Left lung (tissue), 14 donors: ENCODE measurements at places on chromosomes 16 and 17. TPM values are rescaled to one million over a fixed set of nuclear protein-coding genes. Genes with fewer than 3 reads are reported as not detected.

DNA sequence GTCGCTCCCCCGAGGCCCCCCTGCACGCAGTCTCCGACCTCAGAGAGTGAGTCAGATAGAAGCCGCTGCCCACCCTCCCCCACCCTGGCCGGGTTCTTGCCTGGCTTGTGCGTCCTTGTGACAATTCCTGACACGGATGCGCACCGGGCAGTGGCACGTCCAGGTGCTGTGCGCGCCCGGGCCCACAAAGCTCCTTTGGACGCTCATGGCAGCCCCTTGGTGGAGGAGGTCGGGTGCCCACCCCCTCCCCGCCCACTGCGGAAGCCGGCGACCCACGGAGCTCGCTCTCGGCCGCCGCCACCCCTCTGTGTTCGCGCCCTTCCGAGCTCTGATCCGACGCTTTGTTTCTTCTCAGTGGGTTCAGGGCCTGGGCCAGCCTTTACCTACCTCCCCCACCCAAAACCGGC, 662 bp upstream of the TUBB3 start:
- DNase-seq: peak; percentile 88
- H3K36me3 ChIP-seq: no peaks in the 10 kb centered on the region
- H3K4me1 ChIP-seq: peaks cover 45% of the 10 kb centered on the region
- peaks cover 6% of the 10 kb centered on the region for H3K27me3 ChIP-seq

DNA sequence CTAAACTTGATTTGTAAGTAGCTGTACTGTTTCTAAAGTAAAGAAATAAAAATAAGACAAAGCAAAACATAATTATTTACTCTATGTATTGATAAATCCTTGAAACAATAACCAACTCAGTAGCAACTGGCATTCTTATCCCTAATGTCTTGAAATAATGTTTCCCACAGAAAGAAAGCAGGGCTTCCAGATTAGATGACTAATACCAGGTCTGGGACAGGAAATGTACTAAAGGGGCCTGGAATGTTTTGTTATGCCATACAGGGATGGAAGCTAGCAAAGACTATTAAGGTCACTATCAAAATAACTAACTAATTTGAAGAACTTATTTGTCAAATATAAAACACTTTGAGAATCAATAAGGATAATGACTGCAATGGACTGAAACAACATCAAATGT, 82.1 kb downstream of the CFDP1 start:
- DNase-seq: no peak
- peaks cover 3% of the 10 kb centered on the region for H3K4me1 ChIP-seq
- no peak overlapping the region for H3K4me3 ChIP-seq
- no peaks in the 10 kb centered on the region for H3K36me3 ChIP-seq
- H3K27me3 ChIP-seq: no peaks in the 10 kb centered on the region
- no peak overlapping the region for H3K27ac ChIP-seq

DNA sequence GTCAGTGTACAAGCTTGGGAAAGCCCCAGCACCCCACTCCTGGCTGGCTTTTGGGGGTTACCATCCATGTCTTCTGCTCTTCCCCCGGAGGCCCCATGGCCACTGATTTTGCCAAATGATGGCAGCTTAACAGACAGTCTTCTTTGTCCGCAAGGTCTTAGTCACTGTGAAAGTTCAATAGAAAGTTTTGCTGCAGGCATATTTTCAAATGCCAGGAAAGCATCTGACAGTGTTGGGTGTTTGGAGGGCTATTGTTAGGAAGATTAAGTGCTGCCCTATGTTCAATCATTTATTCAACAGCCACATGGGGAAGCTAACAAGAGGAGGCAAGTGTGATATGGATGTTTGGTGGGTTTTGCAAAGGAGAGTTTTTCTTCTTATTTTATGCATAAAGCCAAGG, 122.4 kb downstream of the TOX3 start:
- no peaks in the 10 kb centered on the region for H3K36me3 ChIP-seq
- no peak for DNase-seq
- no peak overlapping the region for H3K4me3 ChIP-seq
- H3K4me1 ChIP-seq: no peaks in the 10 kb centered on the region

DNA sequence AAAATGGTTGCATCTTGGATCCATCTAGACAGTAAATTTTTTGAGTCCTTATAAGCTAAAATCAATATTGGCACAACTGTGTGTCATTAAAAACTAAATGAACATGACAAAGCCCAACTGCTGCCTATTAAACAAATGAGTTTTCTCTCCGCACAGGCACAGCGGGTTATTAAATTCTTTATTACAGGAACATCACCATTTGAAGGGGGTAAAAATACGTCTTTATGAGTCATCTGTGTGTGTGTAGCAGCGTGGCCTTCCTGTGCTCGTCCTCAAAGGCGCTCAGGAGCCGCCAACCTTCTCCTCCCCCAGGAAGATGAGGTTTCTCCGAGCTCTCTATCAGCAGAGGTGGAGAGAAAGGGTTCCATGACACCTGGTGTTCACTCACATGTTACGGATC, 62.6 kb upstream of the SDK2 start:
- peaks cover 39% of the 10 kb centered on the region for H3K27me3 ChIP-seq
- no peaks in the 10 kb centered on the region for H3K36me3 ChIP-seq
- no peak for DNase-seq
- H3K4me1 ChIP-seq: no peaks in the 10 kb centered on the region
- no peak overlapping the region for H3K4me3 ChIP-seq

DNA sequence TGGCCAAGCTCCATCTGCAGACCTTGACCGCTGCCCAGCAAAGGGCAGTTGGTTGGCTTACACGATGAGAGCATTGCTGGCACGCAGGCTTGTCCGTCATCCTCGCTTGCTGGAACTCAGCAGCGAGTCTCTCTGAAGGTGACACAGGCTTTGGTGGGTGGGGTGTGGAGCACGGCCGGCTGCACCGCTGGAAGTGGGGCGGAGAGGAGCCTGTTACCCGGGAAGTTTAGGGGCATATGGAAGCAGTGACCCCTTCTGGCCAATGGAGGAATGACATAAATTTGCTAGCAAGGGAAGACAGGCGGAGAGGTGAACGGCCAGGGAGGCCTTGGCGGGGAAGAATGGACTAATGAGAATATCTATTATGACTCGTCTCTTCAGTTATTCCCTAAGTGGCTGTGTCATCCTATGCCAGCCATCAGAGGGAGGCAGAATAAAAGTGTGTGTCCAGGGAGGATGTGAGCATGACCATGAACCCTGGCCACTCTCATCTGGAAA, 65.9 kb upstream of the SDK2 start:
- H3K27ac ChIP-seq: no peak overlapping the region
- no peak overlapping the region for H3K4me3 ChIP-seq
- H3K4me1 ChIP-seq: peaks cover 6% of the 10 kb centered on the region
- H3K36me3 ChIP-seq: no peaks in the 10 kb centered on the region
- H3K27me3 ChIP-seq: peaks cover 54% of the 10 kb centered on the region
- peak; percentile 47 for DNase-seq

DNA sequence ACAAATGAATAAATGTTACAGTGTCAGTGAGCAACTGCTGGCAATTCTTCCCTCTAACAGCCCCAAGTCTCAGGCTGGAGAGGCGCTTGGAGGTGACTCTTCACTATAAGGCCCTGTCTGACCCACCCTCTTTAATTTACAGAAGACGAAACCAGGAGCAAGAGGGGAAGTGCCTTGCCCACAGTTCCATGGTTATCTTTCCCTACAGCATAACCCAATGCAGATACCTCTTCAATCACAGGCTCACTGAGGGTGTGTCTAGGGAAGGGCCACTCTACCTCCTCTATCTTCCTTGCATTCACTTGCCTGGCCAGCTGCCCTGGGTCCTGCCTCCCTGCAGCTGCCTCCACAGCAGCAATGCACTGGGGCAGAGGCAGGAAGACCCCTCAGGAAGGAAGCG, 9.6 kb upstream of the N4BP1 start:
- peak overlapping the region; percentile 81 for H3K27ac ChIP-seq
- H3K4me3 ChIP-seq: no peak overlapping the region
- H3K4me1 ChIP-seq: peaks cover 79% of the 10 kb centered on the region
- DNase-seq: no peak
- no peaks in the 10 kb centered on the region for H3K36me3 ChIP-seq

DNA sequence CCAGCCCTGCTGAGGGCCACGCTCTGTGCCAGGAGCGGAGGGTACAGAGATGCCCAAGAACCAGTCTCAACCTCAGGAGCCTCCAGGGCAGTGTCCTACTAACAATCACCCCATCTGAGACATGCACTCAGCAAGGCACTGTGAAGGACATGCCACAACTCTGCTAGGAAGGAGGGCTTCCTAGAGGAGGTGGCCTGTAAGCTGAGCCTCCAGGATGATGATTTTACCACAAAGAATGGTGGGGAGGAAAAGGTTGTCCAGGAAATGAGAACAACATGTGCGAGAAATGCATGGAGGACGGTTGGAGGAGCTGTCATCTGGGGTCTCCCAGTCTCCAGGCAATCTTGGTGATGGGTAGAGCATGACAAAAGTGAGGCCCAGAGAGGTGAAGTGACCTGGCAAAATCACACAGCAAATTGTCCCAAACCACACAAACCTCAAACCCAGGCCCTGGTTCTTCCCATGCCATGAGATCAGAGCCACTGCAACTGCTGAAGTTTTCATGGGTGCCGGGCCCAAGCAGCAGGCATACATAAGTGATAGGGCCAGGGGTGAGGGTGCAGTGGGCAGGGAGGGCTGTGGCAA, 30.5 kb downstream of the CNGB1 start:
- H3K4me1 ChIP-seq: peaks cover 5% of the 10 kb centered on the region
- no peaks in the 10 kb centered on the region for H3K36me3 ChIP-seq
- no peak overlapping the region for H3K27ac ChIP-seq
- H3K4me3 ChIP-seq: no peak overlapping the region
- DNase-seq: no peak

GRCh38 chr16:86783636-86784626, 205.6 kb downstream of the FOXL1 start:
- no peak overlapping the region for H3K4me3 ChIP-seq
- H3K27me3 ChIP-seq: no peaks in the 10 kb centered on the region
- no peak for DNase-seq
- no peaks in the 10 kb centered on the region for H3K36me3 ChIP-seq

GRCh38 chr16:85994492-85995490, 95.8 kb downstream of the IRF8 start:
- no peak overlapping the region for H3K4me3 ChIP-seq
- H3K4me1 ChIP-seq: no peaks in the 10 kb centered on the region
- H3K27me3 ChIP-seq: no peaks in the 10 kb centered on the region
- no peaks in the 10 kb centered on the region for H3K36me3 ChIP-seq

- H3K36me3 ChIP-seq: no peaks in the 10 kb centered on the region
- no peak overlapping the region for H3K27ac ChIP-seq
- H3K4me1 ChIP-seq: no peaks in the 10 kb centered on the region
- no peak for DNase-seq
- H3K27me3 ChIP-seq: peaks cover 28% of the 10 kb centered on the region
- no peak overlapping the region for H3K4me3 ChIP-seq
These were observed 26.3 kb downstream of the FOXL1 start for GRCh38 chr16:86604436-86605193.

DNA sequence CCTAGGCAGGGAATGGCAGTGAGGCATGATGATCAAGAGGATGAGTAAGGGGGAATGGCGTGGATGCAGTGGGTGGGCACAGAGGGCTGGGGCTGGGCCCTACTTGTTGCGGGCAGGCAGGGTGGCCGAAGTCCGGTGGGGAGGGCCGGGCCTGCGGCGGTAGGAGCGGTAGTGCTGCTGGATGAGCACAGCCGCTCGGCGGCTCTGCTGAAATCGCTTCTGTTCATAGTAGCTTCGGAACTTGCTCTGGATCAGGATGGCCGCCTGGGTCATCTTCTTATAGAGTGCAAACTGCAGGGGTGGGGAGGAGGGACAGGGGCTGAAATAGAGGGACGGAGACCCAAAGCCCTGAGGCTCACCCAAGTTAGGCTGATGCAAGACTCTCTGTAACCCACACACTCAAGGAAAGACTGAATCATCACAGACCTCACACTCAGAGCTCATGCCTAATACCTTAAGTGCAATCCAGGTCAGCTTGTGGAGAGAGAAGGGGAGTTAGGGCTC, 1.5 kb upstream of the SPAG7 start:
- H3K27me3 ChIP-seq: no peaks in the 10 kb centered on the region
- no peak for DNase-seq
- H3K27ac ChIP-seq: peak overlapping the region; percentile 93
- H3K36me3 ChIP-seq: peaks cover 56% of the 10 kb centered on the region
- H3K4me3 ChIP-seq: peak overlapping the region; percentile 48

DNA sequence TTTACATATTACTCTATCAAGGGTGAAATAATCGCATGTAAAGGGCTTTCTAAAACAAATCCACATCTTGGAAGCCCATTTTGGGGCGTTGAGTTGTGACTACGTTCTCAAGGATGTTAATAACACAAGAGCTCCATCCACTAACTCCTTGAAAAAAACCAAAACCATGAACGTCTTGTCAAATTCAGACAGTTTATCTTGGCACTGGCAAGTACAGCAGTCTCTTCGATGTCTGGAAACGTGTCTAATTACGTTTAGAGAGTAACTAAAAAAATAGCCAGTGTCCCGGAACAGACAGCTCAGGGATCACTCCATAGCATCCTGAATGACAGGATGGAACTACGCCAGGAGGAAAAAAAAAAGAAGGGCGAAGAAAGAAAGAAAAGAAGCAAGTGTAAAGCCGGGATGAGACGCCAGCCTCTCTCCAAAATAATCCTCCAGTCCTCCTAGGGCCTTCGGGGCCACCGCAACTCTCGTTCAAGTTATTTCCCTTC, 954 bp downstream of the MYO1D start:
- peak overlapping the region; percentile 93 for H3K27ac ChIP-seq
- DNase-seq: peak; percentile 49
- H3K27me3 ChIP-seq: peaks cover 18% of the 10 kb centered on the region
- peak overlapping the region; percentile 66 for H3K4me3 ChIP-seq
- H3K4me1 ChIP-seq: peaks cover 11% of the 10 kb centered on the region
- no peaks in the 10 kb centered on the region for H3K36me3 ChIP-seq

- no peak for DNase-seq
- no peaks in the 10 kb centered on the region for H3K36me3 ChIP-seq
- H3K4me3 ChIP-seq: no peak overlapping the region
- H3K4me1 ChIP-seq: no peaks in the 10 kb centered on the region
These were observed 145.2 kb downstream of the RBFOX3 start for GRCh38 chr17:79465681-79466025.

- H3K27ac ChIP-seq: no peak overlapping the region
- DNase-seq: no peak
- H3K27me3 ChIP-seq: no peaks in the 10 kb centered on the region
- H3K4me1 ChIP-seq: no peaks in the 10 kb centered on the region
- H3K36me3 ChIP-seq: peaks cover 79% of the 10 kb centered on the region
These were observed 7.3 kb upstream of the GFOD2 start for GRCh38 chr16:67726106-67727034.

- no peak overlapping the region for H3K4me3 ChIP-seq
- H3K36me3 ChIP-seq: peaks cover 55% of the 10 kb centered on the region
- H3K4me1 ChIP-seq: peaks cover 55% of the 10 kb centered on the region
- no peak for DNase-seq
These were observed 14.3 kb upstream of the ATP6V0C start for GRCh38 chr16:2499454-2499853.

DNA sequence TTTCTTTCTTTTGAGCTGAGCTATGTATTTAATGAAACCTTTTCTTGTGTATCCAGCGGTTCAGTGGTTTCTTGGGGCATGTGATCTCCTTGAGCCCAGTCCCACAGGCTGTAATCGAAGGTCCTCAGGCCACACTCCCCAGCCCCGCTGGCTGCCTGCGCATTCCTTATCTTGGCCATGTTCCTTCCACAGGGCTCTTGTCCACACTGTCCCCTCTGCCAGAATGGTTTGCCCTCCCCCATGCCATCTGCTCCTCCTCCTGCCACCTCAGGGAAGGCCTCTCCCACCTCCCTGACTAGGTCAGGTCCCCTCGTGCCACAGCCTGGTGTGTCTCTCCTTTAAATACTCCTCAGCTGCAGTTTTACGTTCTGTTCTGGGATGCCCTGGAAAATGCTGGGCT, 12.1 kb upstream of the NLRC5 start:
- no peaks in the 10 kb centered on the region for H3K27me3 ChIP-seq
- DNase-seq: no peak
- H3K27ac ChIP-seq: no peak overlapping the region

The DHRS7C gene
- total RNA-seq: not detected

The SGCA gene
- total RNA-seq: 18.5 TPM

The GLTPD2 gene
- total RNA-seq: not detected

The SLC13A2 gene
- total RNA-seq: not detected

The RASD1 gene
- total RNA-seq: 11.2 TPM
